Stimulated activated effector memory CD8-positive, alpha-beta T cell treated with anti-CD3 and anti-CD28 coated beads, Interleukin-12 subunit alpha, Interleukin-12 subunit beta, amount 100 ng/mL, for 72 hours (primary cell): ENCODE measurements at places on chromosomes 16 and 17.
A peak's percentile ranks its signal among the peaks of the same experiment; 100 is the strongest.

GRCh38 chr17:74356646-74357465, 4.8 kb downstream of the BTBD17 start:
- DNase-seq = no peak

- no peak for DNase-seq
These were observed 14.3 kb downstream of the ZP2 start for GRCh38 chr16:21197112-21197511.

DNA sequence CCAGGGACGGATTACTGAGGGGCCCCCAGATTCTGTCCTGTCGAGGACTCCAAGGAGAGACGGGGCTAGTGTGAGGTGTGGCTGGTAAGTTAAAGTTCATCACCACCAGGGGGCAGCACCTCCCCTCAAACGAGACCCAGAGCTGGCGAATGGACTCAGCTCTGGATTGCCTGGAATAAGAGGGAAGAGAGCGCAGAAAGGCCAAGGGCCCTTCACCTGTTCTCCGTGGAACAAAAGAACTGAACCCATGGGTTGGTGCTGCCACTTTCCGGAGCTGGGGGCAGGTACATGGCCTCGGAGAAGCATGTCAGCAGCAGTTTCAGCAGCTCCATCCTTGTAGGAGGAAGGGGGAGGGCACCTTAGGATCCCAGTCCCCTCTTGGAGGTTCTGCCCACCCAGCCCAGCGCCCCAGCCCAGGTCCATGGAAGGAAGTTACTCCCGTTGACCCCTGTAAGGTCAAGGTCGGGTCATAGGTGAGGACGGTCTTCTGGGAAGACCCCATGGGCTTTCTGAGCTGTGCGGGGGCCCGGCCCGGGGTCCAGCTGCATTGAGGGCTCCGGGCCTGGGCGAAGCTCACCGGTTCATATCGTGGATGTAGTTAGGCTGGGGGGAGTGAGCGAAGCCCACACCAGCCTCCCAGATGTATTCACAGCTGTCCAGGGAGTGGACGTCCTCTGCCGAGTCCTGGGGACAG, 10.8 kb downstream of the HID1 start:
- DNase-seq = peak; percentile 80

DNA sequence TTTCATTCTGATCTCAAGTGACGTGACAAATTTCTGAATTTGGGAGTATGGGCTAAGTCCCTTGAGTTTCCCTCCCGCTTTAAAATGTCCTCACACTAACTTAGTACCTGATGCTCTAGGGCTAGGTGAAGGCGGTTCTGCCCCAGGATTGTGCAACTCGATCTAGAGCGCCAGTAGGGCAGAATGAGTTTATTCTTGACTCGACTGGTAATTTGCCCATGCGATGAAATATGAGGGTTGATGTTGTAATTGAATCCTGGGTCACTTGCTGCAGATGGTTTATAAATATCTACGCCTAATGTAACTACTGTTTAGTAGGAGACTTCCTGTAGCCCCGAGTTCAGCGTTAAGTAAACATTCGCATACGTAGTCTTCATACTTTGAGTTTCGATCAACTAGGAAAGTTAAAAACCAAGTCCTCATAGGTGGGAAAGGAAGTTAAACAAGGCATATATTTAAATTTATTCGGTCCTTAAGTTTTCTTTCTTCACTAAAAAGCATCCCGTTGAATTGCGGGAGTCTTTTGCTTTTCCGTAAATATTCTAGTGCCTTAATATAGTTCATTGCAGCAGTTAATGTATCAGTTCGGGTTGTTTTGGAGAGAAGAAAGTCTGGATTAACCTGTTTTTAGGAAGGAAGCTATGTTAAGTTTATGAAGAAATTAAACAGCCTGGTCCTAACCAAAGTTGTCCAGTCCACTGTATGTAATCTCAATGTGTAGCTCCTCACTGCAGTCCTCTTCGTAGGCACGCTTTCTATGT, 1.6 kb downstream of the CTCF start:
- DNase-seq = no peak

GRCh38 chr16:4795828-4796572, 831 bp downstream of the SMIM22 start:
- DNase-seq = no peak

DNA sequence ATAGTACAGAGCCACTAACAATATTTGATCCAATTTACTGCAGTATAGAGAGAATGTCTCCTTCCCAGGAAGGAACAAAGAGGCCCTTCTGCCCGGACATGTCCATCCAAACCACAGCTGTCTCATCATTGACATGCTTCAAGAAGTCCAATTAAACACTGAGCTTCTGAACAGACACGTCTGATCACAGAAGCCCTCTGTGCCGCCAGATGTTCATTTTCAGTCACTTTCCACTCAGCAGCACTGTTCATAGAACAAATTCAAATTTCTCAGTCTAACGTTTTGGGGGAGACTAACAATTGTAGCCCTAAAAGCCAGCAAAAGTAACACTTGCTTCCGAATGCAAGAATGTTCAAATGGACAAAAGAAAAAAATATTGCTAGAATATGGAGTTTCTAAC, 15.3 kb downstream of the ZC3H7A start:
- no peak for DNase-seq

DNA sequence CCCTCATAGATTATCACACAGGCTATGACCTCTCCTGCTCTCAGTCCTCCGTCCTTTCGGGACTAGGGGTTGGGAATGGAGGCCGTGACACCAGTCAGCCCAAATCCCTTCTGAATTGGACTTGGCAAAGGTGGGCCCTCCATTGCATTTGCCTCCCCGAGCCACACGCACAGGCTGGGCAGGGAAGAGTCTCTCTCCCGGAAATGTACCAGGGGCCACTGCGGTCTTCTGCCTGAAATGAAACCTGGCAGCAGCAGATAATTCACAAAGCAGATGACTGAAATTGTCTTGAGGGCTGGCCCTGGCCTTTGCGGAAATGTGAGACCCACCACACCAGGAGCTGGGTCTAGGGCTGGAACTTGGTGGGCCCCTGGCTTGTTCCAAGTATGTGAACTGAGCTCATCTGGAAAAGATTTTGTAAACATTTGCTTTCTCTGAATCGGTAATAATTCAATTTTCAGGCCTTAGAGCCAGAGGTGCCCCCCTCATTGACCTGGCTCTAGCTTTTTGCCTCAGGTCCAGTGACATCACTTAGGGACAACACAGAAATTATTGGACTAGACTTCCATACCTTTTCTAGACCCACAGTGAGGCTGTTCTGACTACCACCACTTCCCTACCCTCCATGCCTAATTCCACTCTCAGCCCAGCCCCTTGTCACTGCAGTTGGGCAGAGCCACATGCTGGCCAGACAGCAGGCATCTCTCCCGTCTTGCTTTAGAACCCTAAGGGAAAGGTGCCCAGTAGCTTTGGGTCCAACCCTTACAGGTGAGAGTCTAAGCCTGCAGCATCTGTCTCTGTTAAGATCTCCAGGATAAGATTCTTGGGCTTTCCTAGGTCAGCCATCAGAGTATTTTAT, 75.2 kb downstream of the CCDC182 start:
- DNase-seq = no peak

DNA sequence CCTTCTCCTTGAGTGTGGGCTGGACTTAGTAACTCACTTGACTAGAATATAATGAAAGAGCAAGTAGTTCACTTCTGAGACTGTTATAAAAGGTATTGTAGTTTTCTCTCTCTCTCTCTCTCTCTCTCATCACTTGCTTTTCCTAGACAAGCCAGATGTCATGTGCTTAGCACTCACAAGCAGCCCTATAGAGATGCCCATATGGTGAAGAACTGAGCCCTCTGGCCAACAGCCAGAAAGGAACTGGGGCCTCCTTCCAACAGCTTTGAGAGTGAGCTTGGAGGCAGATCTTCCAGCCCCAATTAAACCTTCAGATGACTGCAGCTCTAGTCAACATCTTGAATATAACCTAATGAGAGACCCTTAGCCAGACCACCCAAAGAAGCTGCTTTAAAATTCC, 440.5 kb downstream of the GRIN2A start:
- no peak for DNase-seq

GRCh38 chr17:8621585-8621984, 8.9 kb downstream of the MYH10 start:
- DNase-seq = no peak
